Choroid plexus epithelial cell (primary cell): ENCODE measurements at places on chromosomes 7 and 10.

DNA sequence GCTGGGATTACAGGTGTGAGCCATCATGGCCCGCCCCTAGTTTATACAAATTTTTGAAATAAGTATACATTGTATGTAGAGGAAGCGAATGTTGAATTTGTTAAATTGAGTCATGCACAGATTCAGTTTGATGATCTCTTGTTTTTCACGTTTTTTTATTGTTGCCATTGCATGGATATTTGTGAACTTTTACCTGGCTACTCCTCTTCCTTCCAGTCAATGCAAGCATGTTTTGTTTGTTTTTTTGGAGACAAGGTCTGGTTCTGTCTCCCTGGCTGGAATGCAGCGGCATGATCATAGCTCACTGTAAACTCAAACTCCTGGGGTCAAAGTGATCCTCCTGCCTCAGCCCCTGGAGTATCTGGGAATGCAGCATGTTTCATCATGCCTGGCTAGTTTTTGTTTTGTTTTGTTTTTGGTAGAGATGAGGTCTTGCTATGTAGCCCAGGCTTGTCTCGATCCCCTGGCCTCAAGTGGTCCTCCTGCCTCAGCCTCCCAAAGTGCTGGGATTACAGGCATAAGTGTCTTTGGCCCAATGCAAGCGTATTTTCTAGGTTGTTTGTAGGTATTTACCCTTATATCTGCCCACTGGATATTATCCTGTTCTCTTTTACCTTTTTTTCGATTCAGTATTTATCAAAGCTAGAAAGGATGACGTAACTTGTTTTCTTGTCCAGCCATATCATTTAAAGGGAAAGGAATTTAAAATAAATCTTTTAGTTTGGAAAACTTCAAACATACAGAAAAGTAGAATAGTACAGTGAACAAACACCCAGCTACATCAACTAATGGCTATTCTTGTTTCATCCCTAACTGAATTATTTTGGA is 11.0 kb downstream of the LCOR start:
- peak; percentile 48 for DNase-seq

- no peak for DNase-seq
Observed at GRCh38 chr10:44714451-44714850, 196.7 kb upstream of the TMEM72 start.

DNA sequence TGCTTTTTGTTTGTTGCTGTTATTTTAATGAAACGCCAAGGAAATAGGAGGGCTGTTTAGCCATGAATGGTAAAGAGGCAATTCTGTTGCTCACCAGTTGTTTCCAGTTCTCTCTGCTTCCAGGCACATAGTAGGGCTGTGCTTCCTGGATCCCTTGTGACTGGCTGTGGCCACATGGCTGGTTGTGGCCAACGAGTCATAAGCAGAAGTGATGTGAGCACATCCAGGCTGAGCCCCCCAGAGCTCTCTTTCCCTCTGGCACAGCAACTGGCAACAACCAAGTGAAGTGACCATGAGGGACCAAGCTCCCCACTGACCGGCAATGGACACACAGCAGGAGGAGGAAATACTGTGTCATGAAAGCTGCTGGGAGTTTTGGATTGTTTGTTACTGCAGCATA is 10.3 kb downstream of the GRID1 start:
- no peak for DNase-seq

- DNase-seq = no peak
Observed at GRCh38 chr10:67695555-67695954, 440 bp downstream of the CTNNA3 start.

DNA sequence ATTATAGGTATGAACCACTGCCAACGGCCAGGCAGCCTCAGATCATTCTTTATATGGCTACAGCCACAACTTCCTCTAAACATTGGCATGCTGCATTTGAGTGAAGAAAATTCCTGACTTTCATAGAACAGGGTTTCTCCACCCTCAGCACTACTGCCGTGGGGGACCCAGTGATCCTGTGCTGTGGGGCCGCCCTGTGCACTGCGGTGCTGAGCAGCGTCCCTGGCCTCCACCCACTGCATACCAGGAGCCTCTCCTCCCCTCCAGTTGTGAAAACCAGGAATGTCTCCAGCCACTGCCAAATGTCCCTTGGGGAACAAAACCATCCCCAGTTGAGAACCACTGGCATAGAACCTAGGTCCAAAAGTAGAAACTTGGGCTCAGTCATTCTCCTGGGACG is 15.8 kb downstream of the CNPY1 start:
- no peak for DNase-seq

GRCh38 chr7:99008921-99009530 is 130.7 kb downstream of the TRRAP start:
- DNase-seq = no peak

GRCh38 chr10:14244147-14244546 is 86.6 kb downstream of the FRMD4A start:
- no peak for DNase-seq

DNA sequence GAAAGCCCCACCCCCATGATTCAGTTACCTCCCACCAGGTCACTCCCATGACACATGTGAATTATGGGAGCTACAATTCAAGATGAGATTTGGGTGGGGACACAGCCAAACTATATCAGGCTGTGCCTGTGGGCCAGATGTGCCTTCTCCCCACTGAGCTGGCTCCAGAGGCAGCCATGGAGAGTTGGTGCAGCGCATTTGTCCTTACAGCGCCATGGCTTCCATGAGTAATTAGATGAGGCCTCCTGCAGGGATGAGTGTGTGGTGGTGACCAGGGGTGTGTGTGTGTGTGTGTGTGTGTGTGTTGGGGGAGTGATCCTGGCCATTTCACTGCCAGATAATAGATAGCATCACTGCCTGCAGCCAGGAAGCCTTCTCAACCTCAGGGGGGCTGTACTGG is 94.6 kb downstream of the FANK1 start:
- no peak for DNase-seq

DNA sequence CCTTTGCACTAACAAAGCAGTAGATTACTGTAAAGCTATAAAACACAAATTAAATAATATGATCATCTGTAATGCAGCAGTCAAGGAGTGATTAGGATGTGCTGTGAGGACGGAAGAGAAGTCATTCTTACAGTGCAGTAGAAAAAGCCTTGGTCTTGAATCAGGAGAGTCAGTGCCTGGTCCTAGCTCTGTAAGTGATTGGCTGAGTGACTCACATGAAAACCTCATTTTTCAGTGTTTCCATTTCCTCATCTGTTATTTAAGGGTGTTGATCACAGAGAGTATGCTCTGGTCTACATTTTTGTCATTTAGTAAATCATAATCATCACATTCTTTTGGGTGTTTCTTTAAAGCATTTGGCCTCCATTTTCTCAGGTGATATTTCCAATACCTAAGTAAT is 717.8 kb downstream of the LRMDA start:
- DNase-seq = peak; percentile 13

DNA sequence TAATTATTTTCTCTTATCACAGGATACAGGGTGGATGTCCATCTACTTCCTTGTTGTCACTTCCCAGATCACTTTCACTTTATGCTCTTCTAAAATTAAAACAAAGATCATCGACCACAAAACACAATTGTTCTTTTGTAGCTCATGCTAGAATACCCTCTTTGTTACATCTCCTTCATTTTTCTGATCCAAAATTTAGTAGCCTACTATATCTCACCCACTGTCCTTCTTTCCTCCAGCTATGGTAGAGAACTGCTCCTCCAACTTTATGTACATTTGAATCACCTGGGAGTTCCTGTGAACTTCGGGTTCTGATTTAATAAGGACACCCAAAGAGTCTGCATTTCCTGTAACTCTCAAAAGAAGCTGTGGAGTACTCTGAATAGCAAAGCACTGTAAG is 1.2 kb upstream of the AHR start:
- no peak for DNase-seq

DNA sequence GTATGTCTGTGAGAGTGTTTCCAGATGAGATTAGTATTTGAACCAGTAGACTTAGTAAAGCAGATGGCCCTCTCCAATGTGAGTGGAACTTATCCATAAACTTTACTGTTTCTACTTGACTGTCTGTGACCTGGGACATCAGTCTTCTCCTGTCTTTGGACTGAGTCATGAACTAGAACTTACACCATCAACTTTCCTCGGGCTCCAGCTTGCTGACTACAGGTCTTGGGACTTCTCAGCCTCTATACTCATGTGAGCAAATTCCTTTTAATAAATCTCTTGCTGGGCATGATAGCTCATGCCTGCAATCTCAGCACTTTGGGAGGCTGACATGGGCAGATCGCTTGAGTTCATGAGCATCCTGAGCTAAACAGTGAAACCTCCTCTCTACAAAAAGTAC is 25.7 kb upstream of the WAPL start:
- no peak for DNase-seq

GRCh38 chr7:26011039-26011696 is 140.8 kb upstream of the NFE2L3 start:
- DNase-seq = no peak

DNA sequence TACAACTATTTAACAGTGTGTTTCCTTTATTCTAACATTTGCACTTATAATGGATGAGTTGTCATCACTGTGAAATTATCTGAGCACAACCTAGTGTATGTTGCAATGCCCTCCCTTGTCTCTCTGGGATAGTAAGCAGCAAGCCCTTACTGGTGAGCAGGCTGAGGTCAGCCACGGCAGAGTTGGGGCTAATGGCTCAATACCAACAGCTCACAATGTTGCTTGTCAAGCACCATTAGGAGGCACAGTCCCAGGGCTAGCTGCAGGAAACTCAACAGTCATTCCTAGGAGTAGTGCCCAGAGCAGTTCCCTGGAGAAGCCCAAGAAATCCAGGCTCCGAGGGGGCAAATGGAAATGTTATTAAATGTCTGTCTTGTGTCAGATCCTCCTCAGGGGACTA is 858.4 kb downstream of the GRID1 start:
- DNase-seq = no peak

DNA sequence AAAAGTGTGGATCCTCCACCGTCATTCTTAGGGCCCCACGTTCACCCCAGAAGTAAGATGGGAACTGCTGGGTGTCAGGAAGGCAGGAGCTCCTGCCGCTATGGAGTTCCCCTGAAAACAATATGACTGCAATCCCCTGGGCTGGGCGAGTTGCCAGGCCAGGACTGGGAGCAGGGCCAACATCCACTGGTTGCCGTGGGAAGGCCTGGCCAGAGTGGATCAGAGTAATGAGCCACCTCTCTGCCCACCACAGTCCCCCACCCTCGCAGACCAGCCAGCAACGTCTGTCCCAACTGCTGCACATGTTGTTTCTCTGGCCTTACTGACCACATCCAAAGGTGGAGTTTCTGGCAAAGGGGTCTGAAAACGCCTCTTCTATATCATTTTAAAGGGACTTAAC is 86.6 kb downstream of the STRA8 start:
- peak; percentile 94 for DNase-seq

DNA sequence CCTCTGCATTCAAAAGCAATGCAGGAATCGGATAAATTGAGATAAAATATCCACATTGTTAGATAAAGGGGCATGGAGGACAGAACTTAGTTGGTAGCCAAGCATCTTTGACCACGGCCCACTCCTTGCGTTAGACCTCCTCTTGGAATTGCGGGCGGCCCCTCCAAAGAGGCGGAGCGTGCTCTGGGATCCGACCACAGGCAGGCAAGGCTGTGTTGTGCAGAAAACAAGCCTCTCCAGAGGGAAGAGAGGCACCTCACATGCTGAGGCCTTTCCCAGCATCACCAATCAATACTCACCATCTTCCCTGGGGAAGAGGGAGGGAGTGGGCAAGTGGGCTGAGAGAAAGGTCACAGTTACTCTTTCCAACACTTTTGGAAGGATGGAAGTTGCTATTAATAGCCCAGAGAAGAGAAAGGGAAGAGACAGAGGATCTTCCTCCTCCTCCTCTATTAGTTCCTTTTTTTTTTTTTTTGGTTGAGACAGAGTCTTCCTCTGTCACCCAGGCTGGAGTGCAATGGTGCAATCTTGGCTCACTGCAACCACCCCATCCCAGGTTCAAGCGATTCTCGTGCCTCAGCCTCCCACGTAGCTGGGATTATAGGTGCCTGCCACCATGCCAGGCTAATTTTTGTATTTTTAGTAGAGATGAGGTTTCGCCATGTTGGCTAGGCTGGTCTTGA is 49.7 kb upstream of the NRF1 start:
- DNase-seq = no peak

DNA sequence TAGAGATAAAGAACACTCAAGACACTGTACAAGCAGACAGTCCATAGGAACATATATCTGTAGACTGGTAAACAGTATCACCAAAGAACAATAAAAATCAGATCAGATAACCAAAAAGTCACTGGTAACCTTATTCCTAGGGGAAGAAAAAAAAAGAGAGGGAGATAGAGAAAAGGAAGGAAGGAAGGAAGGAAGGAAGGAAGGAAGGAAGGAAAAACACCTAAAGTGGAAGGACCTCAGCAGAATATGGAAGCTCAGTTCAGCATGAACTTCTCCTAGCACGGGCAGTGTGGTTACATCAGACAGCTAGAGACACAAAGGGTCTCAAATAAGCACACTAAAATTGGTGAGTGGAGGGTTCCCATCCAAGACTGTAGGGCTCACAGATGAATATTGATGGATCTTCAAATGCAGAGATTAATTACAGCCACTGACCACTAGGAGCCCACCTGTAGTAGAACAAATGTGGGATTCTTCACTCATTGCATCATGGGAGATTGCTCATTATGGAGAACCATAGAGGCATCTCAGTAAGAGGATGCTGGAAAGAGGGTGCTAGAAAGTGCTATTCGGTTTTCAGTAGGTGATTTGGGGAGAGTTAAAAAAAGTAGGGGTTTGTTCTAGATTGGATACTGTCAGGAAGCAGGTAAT is 293.4 kb upstream of the C7orf33 start:
- no peak for DNase-seq

DNA sequence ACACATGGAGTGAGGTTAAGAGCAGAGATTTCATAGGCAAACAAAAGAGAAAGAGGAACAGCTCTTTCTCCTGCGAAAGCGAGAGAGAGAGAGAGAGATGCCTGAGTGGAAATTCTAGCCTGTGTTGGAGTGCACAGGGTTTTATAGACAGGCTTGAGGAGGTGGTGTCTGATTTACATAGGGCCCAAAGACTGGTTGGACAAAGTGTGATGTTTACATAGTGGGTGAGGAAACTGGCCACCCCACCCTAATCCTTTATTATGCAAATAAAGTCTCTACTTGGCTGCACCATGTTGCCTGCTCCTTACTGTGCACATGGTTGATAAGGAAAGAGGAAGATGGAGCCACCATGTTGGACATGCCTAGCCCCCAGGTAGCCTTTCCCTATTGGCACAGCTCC is 967.8 kb upstream of the SORCS1 start:
- DNase-seq = no peak

DNA sequence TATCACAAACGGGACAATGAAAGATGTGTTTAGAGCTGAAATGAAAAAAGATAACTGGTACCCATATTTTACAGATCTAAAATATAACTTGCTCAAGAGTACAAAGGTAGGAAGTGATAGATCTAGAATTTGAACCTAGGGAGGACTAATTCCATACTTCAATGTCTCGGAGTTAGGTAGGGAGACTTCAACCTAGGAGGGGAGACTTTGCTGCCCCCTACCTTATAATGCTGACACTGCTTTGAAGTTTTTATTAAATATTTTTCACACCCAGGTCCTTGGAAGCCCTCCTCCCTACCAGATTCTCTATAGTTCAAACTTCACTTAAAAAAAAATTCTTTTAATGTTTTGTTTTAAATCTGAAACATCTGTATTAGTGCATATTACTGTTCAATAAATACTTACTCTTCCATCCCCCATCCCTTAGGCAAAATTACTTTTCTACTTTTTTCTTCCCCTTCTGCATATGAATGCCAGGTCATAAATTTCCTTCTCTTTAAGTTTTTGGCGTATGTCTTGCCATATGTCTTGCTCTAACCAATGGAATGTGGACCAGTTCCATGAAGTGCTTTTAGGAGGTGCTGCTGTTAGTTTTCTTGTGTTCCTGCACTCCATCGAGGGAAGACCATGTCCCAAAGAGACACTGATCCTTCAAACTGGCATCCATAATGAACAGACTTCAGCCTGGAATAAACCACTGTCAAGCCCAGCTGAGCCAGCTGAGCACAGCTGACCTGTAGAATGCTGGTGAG is 57.8 kb downstream of the MICU1 start:
- DNase-seq = peak; percentile 35
